Germinal center (tissue), 1 donor: ENCODE measurements at places on chromosomes 6 and 20.

DNA sequence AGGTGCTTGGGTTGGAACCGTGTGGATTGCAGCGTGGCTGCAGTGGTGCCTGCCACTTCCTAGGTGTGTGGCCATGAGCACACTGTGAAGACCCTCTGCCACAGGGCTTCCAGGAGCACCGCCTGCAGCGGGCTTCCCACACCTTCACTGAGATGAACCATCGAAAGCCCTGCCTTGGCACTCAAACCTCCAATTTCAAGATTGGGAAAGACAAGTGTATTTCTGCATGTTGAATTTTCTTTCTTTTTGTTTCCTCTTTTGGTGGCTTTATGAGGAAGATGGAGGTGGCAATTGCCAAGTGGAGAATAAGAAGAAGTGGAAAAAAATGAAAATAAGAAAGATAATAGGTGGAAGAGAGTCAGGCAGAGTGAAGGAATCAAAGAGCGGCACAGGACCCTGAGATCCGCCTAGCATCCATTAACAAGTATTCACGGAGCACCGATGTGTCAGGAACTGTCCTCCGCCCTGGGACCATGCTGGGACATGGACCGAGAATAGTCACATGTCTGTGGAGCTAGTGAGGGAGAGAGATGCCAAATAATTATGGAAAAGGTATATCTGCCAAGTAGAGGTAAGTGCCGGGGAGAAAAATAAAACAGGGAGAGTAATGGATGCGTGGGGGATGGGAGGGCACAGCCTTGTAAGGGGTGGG is 159.9 kb downstream of the BCAS1 start:
- no peak for DNase-seq

GRCh38 chr6:73134588-73134987 is 90.7 kb downstream of the KHDC1L start:
- peak; percentile 48 for DNase-seq

DNA sequence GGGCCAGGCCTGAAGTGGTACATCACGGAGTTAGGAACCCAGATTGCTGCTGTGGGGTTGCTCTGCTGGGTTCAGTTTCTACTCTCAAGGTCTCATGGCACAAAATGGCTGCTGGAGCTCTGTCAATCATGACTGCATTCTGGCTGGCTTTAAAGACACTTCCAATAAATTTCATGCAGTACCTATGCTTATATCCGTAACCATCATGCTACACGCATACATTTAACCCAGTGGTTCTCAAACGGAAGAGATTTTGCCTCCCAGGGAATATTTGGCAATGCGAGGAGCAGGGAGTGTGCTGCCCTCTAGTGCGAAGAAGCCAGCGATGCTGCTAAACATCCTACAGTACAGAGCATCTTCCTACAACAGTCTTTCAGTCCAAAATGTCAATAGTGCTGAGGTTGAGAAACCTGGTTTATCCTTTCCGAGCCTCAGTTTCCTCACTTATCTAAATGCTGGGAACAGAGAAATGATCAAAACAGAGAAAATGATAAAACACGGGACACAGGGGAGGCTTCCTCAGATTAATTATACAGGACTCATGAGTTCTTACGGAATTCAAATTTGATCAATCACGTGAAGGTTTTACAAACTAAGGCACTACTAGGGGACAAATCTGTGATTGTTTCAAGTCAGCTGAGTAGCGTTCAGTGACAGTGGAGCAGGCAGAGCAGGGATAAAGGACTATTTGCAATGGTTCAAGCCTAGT is 9.6 kb upstream of the SLC2A10 start:
- DNase-seq: no peak

GRCh38 chr6:158040051-158040803 is 58.6 kb downstream of the SYNJ2 start:
- no peak for DNase-seq

GRCh38 chr20:11849270-11849915 is 68.3 kb upstream of the BTBD3 start:
- no peak for DNase-seq

- no peak for DNase-seq
Observed at GRCh38 chr20:50340541-50340940, 149.9 kb downstream of the CEBPB start.

DNA sequence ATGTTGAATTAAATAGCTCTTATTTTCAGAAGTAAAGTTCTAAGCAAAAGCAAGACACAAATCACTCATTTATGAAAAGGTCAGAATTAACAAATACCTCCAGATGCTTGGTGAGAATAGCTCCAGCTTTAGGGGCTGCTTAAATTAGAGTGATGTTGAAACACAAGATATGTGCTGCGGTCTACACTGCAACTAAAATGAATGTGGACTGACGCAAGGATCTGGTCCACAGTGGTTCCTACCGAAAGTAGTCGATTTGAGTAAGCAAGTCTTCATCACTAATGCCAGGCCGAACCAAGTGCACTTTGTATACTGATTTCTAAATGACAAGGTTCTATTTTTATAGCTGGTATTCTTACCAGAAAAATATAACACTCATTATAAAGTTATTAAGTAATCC is 96.3 kb downstream of the PRDM1 start:
- no peak for DNase-seq

GRCh38 chr6:43952746-43953145 is 174.5 kb downstream of the MRPL14 start:
- no peak for DNase-seq

- DNase-seq: no peak
Observed at GRCh38 chr6:87375315-87375714, 30.7 kb downstream of the C6orf163 start.

DNA sequence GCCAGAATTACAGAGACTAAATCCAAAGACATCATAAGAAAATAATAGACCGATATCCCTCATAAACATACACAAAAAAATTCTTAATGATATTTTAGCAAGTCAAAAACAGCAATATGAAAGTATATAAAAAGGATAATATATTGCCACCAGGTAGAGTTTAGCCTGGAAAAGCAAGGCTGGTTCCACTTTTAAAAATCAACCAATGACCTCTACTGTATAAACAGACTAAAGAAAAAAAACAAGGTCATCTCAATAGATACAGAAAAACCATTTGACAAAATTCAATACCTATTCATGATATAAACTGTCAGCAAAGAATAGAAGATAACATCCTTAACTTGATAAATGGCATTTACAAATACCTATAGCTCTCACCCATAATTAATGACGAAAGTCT is 9.7 kb downstream of the SERINC1 start:
- no peak for DNase-seq

- DNase-seq: no peak
Observed at GRCh38 chr6:119671105-119671504, 321.5 kb upstream of the MAN1A1 start.

GRCh38 chr20:38081575-38081974 is 48.0 kb downstream of the RPRD1B start:
- DNase-seq: no peak

DNA sequence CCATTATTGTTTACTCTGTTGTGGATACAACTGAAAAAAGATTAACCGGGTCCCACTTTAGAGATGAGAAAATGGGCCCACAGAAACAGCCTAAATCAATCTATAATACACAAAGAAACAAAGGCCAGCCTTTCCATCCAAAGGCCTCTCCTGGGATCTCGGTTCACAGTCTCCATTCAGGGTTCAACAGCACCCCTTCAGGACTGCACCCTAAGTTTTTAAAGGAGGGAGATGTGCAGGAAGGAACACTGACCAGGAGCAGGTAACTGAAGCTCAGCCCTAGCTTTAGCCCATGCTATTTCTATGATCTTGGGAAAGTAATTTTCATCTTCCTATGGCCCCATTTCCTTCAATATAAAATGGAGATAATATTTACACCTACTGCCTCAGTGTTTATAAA is 147.7 kb downstream of the BTBD9 start:
- no peak for DNase-seq

DNA sequence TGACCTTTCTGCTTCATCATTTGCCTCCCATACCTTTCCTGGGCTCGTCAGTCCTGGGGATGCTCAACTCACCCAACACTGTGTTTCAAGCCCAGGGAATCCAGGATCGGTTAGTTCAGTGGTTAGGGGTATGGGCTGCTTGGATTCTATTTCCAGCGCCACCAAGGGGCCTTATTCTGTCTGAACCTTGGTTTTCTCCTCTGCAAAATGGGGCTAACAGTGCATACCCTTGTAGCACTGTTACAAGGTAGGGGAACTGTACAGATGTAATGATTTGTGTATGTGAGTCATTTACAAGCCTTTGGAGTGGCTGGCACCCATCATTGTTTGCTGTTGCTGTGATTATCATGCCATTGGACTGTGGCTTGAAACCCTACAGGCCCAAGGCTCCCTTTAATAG is 14.5 kb upstream of the CSNK2A1 start:
- DNase-seq: no peak

DNA sequence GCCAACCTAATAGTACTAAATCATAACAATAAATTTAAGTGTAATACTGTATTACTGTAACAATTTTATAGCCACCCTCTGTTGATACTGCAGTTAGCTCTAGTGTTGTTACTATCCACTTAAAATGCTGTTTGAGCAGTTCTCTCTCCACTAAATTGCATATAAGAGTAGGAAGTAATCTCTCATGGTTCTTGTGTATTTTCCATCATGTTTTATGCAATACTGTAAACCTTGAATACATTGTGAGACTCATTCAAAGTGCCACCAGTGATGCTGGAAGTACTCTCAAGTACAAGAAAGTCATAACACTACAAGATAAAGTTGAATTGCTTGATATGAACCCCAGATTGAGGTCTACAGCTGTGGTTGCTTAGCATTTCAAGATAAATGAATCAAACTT is 65.5 kb downstream of the WASF1 start:
- no peak for DNase-seq

DNA sequence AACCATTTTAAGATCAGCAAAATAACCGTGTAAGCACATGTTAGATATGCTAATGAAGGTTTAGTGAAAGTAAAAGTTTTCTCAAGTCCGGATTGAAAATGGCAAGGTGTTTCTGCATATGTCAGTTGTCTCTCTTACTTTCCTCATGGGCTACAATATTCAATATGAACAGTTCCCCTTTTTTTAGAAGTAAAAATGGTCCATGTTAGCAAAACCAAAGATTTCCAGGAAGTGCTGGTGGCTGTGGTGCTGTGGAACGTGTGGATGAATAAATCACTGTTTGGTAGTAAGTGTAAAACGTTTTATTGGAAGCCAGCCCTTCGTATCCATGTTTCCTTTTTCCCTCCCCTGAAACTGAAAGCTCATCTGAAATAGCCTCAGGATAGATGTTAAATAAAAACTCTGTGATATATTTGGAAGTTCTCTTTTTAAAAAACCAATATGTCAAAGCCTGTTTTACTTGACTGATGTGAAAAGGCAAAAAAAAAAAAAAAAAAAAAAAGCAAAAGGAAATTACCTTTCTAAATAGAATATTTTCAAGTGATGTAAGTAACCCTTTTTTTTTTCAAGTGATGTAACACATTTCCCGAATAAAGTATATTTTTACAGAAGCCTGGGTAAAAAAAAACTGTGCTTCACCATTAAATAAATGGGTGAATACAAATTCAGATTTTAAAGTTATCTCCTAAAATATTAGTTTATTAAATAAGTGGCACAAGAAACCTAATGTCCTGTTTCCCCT is 41.9 kb downstream of the PLEKHG1 start:
- DNase-seq: peak; percentile 26

- DNase-seq: no peak
Observed at GRCh38 chr20:31572042-31572700, 32.9 kb upstream of the ID1 start.

GRCh38 chr6:31345026-31345730 is 11.8 kb downstream of the HLA-B start:
- no peak for DNase-seq

- peak; percentile 85 for DNase-seq
Observed at GRCh38 chr6:53065266-53066076, at the start of gene FBXO9. FBXO9 (plus strand) TSS chr6:53065404; CDS start chr6:53065790, 386 bp downstream.

- DNase-seq: no peak
Observed at GRCh38 chr20:33645072-33645358, 17.1 kb upstream of the C20orf144 start.

GRCh38 chr20:36543184-36544133 is 2.1 kb downstream of the MYL9 start:
- no peak for DNase-seq

GRCh38 chr20:57395111-57395966 is 4.1 kb downstream of the RBM38 start:
- DNase-seq: no peak

GRCh38 chr6:98927534-98927933 is 20.2 kb downstream of the FBXL4 start:
- no peak for DNase-seq

- DNase-seq: no peak
Observed at GRCh38 chr6:48101290-48101689, 9.7 kb downstream of the PTCHD4 start.

GRCh38 chr6:158011478-158011920 is 29.8 kb downstream of the SYNJ2 start:
- no peak for DNase-seq

DNA sequence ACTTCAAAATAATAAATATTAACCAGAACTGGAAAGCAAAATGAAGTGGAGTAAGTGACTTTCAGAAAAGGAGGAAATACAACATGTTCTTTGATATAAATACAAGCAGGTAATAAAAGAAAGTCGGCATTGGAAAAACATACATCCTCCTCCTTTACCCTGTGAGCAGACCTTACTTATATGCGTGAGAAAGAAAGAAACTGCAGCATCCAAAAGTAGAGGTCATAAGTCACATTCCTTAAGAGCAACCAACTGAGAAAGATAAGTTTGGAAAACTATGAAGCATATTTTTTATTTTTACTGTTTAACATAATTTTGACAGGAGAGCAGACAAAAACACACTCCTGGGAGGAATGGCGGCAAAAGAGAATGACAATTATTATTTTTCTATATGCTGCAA is 155.5 kb downstream of the HACE1 start:
- DNase-seq: no peak

- DNase-seq: no peak
Observed at GRCh38 chr6:134938896-134939295, 11.0 kb downstream of the ALDH8A1 start.

- DNase-seq: no peak
Observed at GRCh38 chr6:151216804-151217203, 23.0 kb upstream of the AKAP12 start.

DNA sequence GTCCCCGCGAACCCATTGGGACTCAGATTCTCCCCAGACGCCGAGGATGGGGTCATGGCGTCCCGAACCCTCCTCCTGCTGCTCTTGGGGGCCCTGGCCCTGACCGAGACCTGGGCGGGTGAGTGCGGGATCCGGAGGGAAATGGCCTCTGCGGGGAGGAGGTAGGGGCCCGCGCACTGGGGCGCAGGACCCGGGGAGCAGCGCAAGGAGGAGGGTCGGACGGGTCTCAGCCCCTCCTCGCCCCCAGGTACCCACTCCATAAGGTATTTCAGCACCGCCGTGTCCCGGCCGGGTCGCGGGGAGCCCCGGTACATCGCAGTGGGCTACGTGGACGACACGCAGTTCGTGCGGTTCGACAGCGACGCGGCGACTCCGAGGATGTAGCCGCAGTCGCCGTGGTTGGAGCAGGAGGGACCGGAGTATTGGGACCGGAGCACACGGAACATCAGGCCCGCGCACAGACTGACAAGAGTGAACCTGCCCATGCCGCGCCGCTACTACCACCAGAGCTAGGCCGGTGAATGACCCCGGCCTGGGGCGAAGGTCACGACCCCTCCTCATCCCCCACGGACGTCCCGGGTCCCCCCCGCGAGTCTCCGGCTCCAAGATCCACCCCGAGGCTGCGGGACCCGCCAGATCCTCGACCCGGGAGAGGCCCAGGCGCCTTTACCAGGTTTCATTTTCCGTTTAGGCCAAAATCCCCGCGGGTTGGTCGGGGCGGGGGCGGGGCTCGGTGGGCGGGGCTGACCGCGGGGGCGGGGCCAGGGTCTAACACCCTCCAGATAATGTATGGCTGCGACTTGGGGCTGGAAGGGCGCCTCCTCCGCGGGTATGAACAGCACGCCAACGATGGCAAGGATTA is 15.7 kb upstream of the HLA-A start:
- DNase-seq: peak; percentile 87
